ENCODE measurements at places on chromosomes 16 and 17. TPM values are rescaled to one million over a fixed set of nuclear protein-coding genes. Genes with fewer than 3 reads are reported as not detected.

GRCh38 chr17:83202002-83203000 lies 122.9 kb downstream of the METRNL start:
- no peak for DNase-seq

The EPX gene
- total RNA-seq, result not detected

The ABCA10 gene
- total RNA-seq, result 0.10 TPM

- DNase-seq, result no peak
These were observed at the start of gene CHST4 for GRCh38 chr16:71526111-71526631. TSS of gene CHST4 (plus strand) at chr16:71526426. CDS start at chr16:71536678, 10,252 bp downstream.

- DNase-seq, result no peak
These were observed 11.6 kb downstream of the WNT9B start for GRCh38 chr17:46862949-46863348.

The OSGIN1 gene
- total RNA-seq, result 11.0 TPM

DNA sequence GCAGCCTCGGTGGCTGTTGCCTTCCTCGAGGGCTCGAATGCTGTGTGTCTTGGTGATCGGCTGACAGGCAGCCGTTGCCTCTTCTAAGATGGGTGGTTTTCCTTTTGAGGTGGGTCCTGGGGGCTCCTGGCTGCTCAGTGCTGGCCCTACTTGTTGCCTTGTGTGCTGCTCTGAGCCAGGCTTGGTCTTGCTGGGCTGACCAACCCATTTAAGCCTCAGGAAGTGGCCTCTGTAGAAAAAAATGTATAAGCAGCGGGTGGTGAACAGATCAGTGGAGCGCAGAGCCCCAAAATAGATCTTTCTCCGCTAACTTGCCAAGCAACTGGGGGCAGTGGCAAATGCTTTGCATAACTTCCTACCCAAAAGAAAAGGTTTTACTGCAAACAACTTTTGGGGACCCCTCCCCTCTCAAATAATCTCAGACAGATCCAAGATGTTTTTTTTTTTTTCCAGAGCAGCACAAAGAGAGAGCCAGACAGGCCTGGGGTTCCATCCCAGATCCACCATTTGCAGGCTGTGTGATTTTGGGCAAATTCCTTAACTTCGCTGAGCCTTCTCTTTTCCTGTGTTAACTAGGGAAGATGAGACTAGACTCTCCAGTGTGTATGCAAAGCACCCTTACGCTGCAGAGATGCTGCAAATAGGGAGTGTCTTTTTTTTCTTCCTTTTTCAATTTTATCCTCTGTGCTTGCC lies 42.5 kb downstream of the PLCG2 start:
- no peak for DNase-seq

DNA sequence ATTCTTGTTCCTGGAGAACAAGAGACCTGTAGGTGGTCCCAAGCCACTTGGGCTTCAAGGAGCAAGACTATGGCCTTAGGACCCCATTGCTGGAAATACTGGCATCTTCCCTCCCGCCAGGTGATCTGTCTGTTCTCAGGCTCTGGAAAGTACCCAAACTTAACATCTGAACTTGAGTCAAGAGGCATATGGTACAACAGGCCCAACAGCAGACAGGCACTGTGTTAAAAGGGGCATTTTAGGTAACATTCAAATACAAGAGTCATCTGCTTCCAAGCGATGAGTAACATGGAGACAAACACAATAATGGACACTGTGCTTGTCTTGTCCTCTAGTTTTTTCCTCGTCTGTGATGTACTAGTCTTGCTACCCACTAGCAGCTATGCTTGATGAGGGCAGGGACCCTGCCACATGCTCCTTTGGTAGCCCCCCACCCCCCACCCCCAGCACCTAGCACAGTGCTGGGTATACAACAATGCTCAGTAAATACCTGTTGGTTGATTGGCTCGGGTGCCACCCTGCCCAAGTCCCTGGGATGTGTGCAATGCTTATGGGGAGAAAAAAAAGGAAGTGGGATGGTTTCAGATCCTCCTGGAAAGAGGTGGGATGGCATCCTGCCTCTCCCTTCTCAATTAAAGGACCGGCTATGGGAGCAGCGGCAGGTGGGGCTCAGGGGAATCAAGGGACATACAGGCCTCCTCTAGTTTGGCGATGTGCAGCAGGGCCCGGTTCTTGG lies 19.4 kb downstream of the CSF3 start:
- DNase-seq, result peak; percentile 63

The MOSMO gene
- 10.5 TPM for total RNA-seq

- no peak for DNase-seq
These were observed 9.1 kb downstream of the NLE1 start for GRCh38 chr17:35132816-35133550.

The NPIPB12 gene
- total RNA-seq, result 2.5 TPM

The KRT20 gene
- total RNA-seq, result not detected

- peak; percentile 81 for DNase-seq
These were observed 26.7 kb downstream of the SRCIN1 start for GRCh38 chr17:38579083-38579480.

DNA sequence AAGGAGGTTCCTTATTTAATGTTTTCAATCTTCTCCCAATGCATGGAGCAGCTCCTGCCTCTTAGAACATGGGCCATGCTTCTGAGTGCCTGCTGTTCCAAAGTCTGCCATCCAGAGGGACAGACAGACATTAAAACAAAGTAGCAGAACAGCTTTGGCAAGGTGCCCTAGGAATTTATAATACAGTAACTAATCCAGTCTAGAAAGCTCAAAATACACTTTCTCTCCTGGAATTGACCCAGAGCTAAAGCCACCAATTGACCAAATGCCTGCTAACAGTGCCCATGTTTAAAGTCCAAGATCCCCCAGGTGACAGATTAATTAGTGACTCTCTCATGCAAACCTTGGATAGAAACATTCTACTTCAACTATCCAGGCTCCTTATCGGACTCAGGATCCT lies 11.1 kb upstream of the CHRNE start:
- DNase-seq, result no peak

The NKD1 gene
- total RNA-seq, result not detected

- peak; percentile 43 for DNase-seq
These were observed 28.6 kb upstream of the NUDT16L1 start for GRCh38 chr16:4664538-4665418.

The TBC1D3L gene
- total RNA-seq, result 0.55 TPM

- DNase-seq, result no peak
These were observed 16.8 kb upstream of the RMI2 start for GRCh38 chr16:11328172-11329070.

GRCh38 chr16:57707331-57707730 lies 12.7 kb downstream of the DRC7 start:
- DNase-seq, result no peak

DNA sequence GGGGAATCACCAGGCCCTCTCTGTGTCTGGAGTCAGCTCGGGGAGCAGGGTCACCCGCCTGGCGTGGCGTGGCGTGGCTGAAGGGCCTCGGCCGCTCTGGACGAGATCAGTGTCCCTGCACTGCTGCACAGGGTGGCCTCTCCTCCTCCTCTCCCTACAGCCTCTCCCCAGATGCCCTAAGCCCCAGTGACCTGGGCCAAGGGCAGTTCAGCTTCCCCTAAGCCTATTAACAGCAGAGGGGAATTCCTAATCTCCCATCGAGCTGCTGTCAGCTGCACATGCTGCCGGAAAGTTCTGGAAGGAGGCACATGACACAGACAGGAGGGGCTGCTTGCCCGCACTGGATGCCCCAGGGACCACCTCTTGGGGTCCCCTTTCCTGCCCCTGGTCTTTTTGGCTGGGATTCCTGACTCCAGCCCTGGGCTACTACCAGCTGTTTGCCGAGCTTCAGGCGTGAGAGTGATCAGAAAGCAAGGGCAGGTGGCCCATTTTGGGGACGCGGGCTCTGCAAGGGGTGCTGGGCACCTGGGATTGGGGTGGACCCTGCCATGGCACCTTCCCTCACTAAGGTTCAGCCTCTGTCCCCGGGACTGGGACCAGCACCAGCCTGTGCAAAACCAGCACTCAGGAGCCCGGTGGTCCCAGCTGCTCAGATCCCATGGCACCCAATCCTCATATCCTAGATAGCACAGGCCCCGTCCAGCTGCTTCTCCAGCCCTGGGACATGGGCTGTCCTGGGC lies 794 bp downstream of the PDE6G start:
- no peak for DNase-seq

DNA sequence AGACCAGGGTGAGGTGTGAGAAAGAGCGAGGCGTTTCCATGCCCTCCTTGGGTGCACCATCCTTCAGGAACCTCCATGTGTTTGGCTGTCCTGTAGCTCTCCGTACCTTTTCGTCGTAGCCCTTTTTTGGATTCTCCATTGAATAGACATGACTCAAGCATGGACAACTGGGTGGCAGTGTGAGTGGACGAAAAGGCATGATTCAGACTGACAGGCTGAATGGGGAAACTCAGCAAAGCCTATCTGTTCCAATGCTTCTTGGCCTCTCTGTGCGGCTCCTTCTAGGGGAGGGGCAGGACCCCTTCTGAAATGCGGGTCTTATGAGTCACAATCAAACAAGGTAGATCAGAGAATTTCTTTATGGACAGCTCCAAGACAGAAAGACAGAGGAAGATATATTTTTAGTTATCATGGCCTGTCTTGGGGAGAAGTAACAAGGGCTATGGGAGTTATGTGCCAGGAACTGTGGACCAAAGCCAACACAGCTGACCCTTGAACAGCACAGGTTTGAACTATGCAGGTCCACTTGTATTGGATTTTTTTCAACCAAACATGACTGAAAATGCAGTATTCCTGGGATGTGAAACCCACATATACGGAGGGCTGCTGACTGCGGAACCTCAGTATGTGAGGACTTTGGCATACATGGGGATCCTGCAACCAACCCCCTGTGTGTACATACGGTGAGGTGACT lies 22.9 kb downstream of the ADORA2B start:
- no peak for DNase-seq

GRCh38 chr16:54216688-54217087 lies 69.9 kb downstream of the IRX3 start:
- DNase-seq, result no peak

DNA sequence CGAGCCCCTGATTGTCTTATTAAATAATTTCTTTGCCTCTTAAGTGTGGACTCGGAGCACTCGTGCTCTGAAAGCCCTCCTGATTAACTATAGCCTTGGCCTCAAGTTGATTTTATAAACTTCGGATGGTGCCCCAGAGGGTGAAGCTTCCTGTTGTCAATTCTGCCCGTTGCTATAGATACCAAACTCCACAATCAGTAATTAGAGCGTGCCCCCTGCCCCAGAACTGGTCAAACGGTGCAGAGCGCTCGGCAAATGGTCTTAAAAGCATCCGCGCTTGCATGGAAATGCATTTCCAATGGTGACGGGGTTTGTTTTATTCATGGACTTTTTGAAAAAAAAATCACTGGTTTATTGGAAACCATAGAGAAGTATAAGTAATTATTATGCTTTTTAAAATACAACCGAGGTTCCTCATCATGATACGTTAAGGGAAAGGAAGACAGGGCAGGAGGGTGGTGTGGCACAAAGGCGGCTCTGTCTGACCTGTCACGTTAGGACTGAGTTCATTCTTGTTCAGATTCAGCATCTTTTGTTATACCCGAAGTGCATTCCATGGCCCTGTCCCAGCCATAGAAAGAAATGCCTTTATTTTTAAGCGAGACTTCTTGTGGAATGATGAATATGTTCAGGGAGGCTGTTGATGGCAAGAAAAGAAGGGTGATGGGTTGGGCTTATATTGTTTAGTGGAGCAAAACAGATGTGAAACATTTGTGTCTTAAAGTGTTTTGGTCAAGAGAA lies 476.4 kb downstream of the MAF start:
- DNase-seq, result no peak

The ANKRD40 gene
- 32.1 TPM for total RNA-seq

DNA sequence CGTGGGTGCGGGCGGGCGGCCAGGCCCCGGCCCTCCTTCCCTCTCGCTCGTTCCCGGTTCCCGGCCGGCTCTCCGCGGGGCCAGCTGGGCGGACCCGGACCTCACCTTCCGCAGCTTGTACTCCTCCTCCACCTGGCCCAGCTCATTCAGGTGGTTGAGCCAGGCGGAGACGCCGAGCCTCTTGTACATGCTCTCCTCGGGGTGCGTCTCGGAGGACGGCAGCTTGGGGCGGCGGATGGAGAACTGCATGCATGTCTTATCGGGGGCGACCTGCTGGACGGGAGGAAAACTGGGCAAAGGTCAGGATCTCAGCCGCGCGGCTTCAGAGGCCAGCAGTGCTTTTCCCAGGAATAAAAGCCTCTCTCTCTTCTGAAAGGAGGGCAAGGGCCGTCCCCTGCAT lies 85.4 kb downstream of the TBC1D16 start:
- no peak for DNase-seq

GRCh38 chr17:4987767-4988567 lies 492 bp upstream of the CAMTA2 start:
- no peak for DNase-seq

- no peak for DNase-seq
These were observed 225.6 kb downstream of the TANC2 start for GRCh38 chr17:63191610-63192009.

DNA sequence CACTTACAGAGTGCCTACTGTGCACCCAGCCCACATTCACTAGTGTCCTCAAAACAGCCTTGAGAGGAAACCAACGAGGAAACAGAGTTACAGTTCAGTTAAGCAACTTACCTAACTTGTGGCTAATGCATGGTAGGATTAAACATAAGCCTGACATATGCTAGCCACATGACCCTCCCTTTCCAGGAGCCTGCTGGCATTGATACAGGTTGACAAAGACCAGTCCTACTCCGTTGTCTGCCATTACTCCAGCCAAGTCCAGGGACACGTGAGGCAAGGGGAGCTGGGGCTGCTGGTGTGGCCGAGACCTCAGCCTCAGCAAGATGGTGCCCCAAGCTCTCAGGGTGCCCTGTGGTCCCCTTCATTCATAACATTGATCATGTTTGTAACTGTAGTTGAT lies 37.9 kb downstream of the SNX20 start:
- no peak for DNase-seq

DNA sequence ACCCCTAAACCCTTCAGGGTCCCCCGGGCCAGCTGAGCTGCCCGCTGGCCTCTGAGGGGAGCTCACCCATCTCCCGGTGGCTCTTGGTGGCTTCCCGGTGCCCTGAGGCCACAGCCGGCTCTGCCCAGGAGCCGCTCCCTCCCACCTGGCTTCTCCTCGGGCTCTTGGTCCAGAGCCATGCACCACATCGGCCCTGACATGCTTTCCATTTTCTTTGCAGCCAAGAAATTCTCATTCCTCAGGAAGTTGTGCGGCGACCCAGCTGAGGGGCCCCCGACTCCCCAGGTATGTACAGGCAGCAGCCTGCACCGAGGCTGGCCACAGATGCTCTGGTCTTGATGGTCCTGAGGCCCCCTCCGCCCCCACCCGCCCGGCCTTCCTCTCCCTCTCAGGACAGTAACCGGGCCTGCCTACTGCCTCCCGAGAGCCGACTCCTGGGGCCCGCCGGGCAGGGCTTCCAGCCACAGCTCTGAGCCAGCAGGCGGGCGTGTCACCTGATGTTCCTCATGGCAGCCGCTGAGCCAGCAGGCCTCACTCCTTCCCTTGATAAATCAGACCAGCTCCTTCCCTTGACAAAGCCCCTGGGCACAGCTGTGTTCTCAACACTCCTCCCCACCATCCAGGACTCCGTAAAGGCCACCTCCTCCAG lies 28.4 kb upstream of the ZFPM1 start:
- peak; percentile 64 for DNase-seq

The NLRC3 gene
- total RNA-seq, result not detected

The TBC1D3H gene
- total RNA-seq, result not detected
